ENCODE measurements at places on chromosomes 2 and 18.

DNA sequence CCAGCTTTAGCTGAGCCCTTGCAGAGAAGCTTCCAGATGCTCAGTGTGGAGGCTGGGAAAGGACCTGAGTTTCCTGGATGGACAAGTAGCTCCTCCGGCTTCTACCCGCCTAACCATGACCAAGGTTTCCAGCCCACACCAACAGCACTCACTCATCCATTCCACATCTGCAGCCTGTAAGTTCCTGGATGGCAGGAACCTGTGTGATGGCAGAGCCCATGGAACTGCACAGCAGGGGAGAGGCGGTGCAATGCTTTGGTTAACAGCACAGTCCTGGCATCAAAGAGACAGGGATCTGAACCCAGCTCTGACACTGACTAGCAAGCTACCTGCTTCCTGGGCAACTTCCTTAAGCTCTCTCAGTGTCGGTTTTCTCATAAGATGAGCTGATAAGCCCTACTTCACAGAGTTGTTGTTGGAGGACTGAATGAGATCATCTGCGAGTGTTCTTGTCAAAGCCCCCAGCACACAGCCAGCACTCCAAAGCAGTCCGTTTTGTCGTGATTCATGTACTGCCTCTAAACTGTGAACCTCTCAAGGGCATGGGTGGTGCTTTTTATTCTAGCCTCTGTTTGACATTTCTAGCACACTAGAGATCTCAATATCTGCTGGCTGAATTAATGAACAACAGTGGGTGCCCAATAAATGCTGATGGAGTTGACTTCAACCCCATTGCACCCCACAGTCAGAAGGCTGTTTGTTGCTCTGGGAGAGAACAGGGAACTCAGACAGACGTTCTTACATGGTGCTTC is 41.6 kb upstream of the OTOF start:
- DNase-seq: no peak

DNA sequence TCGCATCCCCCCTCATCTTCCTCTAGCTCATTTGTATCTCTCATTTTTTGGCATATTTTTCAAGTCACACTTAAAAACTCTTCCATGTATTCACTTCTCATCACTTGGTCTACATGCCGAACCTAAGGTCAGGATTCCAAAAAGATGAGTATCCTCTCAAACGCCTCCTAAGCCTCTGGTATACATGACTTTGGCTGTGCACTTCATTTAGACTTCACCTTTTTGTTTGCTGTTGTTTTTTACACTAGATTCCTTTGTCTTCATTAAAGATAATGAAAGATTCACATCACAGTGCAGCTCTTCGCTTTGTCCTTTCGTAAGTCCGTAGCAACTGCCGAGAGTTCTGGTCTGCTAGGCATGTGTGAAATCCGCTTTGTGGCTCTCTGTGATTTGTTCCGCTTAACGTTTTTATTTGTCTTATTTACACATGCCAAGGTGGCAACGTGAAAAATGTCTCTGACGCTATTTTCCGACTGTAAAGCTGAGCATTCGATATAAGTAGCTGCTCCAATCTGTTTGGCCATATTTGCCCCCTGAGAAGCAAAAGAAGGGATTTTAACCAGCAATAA is 17.7 kb downstream of the RND3 start:
- DNase-seq: no peak

DNA sequence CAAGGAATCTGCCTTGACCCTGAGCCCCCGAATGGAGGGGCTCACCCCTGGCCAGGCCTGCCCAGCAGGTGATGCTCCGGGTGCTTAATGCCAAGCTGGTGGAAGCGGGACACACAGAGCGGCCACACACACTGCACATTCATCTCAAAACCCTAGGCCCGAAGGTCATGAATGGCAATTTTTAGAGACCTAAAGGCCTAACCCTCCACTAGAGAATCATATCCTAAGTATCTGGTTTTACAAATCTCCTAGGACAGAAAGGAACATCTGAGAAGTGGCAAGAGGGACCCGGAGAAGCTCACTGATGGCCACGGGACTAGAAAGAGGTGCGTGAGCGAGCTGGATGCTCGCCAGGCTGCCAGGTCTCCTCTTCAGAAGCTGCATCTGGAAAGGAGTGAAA is 38.3 kb downstream of the ST3GAL5 start:
- no peak for DNase-seq

DNA sequence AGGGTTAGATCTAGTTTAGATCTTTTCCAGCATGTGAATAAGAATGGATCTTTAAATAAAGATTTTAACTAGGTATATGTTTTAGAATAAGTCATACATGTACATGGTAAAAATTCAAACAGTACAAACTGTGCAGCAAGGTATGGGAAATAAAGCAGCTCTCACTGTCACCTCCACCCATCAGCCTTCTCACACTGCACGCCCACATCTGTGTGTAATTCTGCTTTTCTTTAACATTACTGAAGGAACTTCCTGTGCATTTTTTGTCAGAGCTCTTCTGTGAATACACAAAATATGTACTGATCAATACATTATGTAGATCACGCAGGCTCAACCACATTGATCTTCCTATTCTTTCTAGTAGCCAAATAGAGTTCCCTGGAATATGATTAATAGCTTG is 3.4 kb downstream of the CASP8 start:
- no peak for DNase-seq

GRCh38 chr2:60353863-60354262 is 199.6 kb downstream of the BCL11A start:
- DNase-seq: no peak

GRCh38 chr18:57921708-57922107 is 118.6 kb upstream of the ATP8B1 start:
- no peak for DNase-seq

GRCh38 chr2:213004197-213004821 is 147.1 kb downstream of the IKZF2 start:
- no peak for DNase-seq

DNA sequence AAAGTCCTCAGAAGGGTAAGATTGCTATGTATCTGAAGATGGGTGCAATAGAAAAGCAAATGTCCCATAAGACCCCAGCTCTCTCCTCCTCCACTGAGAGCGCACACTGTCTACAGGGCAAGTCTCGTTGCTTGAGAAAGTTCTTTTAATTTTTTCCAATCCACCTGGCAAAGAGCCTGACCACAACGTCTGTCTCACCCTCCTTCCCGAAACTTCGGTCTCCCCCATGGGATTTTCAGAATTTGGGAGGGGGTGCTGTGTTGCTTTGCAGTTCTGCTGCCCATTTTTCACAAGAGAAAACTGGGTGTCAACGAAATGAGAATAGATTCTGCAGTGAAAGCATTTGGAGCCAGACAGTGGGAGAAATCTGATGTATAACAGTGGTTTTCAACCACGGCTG is 40.4 kb downstream of the SERTAD2 start:
- DNase-seq: no peak

GRCh38 chr2:167462379-167462778 is 574.1 kb downstream of the XIRP2 start:
- no peak for DNase-seq

- no peak for DNase-seq
Measured at GRCh38 chr2:235191978-235192377, 240.2 kb downstream of the SH3BP4 start.

DNA sequence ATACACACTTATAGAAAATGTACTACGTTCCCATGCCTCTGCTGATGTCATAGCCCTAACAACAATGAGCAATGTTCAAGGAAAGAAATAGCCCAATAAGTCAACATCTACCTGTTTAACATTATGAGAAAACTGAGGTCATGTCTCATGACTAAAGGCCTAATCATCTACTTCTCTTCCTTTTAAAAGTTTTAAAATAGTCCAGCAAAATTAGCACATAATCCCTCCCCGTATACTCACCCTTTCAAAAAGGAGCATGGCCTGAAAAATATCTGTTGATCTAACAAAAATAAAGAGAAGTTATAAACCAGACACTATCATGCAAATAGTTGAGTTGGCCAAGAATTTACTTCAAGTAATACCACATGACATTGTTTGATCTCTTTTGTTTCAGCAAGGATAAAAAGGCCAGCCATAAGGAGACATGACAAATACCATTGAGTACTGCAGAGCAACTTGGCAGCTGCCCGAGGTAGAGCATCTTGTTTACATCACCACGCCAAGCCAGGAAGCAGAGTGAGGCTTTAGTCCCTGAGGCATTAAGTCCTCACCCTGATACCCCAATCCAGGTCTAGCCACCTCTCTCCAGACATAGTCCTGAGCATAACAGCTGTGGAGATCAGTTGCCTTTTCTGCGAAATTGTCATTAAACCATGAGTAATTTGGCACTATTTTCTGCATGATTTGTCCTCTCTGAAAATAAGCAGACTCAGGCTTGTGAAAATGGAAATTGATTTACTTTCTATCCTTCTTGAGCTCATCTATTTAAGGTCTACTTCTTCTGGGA is 137.4 kb upstream of the ETAA1 start:
- no peak for DNase-seq

- DNase-seq: no peak
Measured at GRCh38 chr2:6814312-6814711, 51.4 kb downstream of the CMPK2 start.

GRCh38 chr2:236731767-236732580 is 162.3 kb downstream of the ACKR3 start:
- DNase-seq: no peak

DNA sequence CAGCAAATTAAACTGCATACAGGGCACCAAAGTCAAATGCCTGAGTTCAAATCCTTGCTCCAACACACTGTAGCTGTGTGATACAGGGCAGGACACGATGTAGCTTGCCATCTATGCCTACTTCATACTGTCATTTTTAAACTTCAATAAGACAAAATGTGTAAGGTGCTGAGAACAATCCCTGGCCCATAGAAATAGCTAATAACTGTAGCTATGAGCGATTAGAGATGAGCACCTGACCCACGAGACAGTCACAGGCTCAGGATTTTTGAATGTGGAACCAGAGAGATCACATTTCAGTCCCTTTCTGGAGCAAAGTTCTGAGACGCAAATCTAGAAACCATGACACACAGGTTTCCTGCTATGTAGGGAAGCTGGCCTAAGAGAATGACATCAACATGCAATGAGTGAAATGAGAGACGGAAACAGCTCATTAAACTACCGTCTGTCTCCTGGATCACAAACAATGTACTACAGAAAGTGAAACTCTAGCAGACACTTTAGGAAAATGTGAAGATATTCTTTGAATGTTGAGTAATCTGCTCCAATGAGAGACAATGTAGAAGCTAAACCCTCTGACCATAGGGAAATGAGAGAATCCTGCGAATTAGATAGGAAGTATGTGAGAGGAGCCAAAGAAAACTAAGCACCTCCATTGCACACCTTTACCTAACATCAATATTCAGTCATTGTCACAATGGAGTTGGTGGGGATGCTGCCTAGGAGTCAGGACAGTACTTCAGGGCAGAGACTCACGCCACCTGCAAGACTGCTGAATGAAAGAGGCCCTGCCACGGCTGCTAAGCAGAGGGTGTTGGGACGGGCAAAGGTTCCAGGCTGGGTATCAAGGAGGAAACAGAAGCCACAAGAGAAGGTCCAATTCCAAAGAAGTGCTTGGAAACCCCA is 25.5 kb downstream of the B4GALT6 start:
- no peak for DNase-seq

DNA sequence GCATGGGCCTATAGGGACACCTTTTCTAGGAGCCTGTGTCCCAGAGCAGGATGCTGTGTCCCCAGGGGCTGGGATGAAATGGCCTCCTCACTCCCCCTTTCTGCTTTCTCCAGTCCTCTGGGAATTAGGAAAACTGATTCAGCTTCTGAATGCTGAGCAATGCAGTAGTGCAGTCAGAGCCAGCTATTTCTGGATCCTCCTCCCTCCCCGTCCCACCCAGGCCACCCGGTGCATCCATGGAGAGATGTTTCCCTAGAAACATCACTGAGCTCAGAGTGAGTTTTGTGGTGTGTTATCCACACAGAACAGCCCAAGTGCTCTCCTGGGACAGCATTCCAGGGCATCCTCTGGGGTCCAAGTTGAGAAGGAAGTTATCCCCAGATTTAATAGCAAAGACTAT is 125.5 kb downstream of the LOXHD1 start:
- no peak for DNase-seq

All from activated CD4-positive, alpha-beta T cell treated with anti-CD3 and anti-CD28 coated beads for 1 hour (primary cell).